ENCODE measurements at places on chromosomes 16 and 17.

GRCh38 chr17:63841350-63842172 is 924 bp downstream of the SMARCD2 start:
- no peak for DNase-seq

- no peak for DNase-seq
These were observed 48.0 kb upstream of the ZFHX3 start for GRCh38 chr16:73095885-73096421.

DNA sequence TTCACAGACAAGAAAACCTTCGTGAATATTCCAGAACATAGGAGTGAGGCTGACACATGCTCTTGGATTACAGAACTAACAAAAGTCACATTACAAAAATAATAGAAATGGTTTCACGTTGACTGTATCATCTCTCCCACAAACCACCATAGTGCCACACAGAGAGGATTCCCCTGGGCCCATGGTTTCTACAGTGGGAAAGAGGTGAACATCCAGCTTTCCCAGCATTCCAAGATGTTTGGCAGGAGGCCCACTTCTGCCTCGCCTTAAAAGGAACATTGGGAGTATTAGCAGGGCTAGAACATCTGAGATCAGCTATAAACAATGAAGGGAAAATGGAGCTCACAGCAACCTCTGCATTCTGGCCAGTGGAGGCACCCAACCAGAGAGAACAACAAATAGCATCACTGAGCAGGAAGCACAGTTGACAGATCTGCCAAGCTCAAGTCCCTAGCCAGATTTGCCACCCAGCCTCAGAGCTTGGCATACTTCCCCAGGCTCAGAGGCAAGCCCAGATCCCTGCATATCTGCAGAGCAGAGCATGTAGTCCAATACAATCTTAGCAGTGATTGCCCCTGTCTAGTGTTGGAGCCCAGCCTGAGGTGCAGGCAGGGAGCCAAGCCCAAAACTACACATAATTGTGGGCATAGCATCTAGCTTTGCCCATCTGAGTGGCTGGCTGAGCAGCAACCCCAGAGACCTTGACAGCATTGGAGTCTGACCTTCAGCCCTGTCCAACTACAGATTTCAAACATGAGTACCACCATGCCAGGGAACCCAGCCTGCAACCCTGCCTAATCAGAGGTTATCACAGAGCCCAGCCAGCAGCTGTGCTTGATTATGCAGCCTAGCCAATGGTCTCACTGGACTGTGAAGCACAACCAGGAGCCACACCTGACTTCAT is 260.4 kb downstream of the CEP112 start:
- DNase-seq, result no peak

DNA sequence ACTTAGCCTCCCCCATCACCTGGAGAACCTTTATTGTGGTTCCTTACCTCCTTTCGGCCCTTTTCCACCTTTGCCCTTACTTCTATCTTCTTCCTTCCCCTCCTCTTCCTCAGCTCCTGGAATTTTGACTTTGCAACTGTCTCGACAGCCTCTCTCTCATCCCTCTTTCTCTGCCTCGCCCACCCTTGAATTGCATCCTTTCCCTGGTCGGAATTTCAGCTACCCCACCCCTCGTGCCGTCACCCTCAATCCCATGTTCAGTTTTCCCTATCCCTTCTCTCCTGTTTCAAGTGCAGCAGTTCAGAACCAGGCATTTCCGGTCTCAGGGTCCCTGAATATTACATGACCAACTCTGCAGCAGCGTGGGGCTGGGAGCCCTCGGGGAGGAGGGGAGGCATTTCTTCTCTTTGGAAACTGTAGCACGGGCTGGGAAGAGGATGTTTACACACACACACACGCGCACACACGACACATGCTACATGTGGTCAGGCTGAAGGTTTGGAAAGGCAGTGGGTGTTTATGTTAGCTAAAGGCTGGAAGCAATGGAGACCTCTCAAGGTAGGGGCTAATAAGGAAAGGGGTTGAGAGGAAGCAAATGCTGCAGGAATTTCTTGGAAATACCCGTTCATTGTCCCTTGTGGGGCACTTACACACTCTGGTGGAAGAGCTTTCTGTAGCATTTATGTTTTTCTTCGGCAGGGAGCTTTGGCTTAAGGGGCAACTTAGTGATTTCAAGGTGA is 971 bp downstream of the MINK1 start:
- DNase-seq, result no peak

DNA sequence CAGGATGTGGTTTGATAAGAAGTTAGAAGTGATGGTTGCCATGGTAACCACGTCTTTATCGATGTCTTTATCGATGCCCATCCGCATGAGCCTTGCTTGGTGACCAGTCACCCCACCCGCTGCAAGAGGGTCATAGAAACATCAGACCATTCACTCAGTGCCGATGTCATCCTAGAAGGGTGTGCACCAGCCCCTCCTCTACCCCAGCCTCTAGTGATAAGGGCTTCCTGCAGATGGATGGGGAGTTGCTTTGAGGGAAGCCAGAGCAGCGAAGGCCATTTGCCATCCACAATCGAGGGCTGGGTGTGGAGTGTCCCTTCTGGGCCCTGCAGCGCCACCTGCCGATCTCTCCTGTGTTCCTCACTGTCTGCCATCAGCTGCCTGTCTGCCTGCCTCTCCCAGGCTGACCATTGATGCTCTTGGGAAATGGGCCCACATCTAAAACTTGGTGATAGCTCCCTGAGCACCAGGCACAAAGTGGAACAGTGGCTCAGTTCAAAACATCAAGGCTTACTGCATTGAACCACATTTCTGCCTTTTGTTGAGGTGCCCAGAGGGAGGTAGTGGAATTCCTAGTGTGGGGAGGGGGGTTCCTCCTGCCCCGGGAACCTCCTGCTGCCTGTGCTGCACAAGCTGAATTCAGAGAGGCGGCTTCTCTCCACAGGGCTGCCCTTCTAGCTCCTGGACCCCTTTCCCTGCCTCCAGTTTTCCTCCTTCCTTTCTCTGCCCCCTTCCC is 8.9 kb downstream of the CALB2 start:
- peak; percentile 40 for DNase-seq

- no peak for DNase-seq
These were observed 8.2 kb downstream of the CIITA start for GRCh38 chr16:10885246-10885645.

DNA sequence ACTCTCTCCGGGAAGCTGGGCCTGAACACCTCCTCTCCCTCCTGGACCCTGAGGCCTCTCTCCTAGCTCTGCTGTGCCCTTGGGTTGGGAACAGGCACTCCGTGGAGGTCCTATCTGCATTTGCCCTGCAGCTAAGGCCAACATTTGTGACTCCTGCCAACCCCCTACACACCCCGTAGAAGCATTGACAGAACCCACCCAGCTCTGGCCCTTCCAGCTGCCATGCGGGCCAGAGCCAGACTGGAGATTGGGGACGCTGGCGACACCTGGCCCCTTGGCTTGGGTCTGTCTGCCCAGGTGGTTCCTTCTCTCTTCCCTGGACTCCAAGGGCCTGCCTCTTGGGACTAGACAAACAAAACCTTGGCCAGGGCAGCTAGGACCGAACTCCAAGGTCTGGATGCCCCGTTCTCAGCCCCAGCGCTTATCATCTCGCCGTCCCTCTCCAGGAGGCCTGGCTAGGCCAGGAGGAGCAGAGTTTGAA is 644 bp upstream of the RHBDF2 start:
- no peak for DNase-seq

- no peak for DNase-seq
These were observed 15.5 kb downstream of the HIC1 start for GRCh38 chr17:2070241-2071023.

DNA sequence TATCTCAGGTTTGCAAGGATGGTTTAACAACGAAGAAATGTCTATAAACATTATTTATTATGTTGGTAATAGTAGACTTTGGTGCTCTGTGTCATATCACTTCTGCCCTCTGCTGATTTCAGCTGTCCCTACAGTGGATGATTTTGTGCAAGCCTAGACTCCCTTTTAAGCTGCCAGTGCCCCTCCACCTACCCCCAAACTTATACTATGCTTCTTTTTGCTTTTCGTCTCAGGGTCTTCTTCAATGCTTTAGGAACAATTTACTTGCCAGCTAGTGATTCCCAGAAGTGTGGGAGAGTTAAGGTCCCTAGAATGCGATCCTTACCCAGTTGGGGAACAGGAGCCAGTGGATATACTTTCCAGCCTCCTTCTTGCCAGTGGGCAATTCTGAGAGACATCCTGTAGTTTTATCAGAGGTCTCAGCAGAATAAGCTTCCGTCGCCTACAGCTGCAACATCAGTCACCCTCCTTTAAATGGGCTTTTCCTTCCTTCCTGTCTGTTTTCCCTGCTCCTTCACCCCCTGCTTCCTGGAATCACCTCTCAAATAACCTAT is 4.1 kb downstream of the ICAM2 start:
- no peak for DNase-seq

GRCh38 chr17:57636985-57637665 is 108.0 kb downstream of the CCDC182 start:
- DNase-seq, result no peak

DNA sequence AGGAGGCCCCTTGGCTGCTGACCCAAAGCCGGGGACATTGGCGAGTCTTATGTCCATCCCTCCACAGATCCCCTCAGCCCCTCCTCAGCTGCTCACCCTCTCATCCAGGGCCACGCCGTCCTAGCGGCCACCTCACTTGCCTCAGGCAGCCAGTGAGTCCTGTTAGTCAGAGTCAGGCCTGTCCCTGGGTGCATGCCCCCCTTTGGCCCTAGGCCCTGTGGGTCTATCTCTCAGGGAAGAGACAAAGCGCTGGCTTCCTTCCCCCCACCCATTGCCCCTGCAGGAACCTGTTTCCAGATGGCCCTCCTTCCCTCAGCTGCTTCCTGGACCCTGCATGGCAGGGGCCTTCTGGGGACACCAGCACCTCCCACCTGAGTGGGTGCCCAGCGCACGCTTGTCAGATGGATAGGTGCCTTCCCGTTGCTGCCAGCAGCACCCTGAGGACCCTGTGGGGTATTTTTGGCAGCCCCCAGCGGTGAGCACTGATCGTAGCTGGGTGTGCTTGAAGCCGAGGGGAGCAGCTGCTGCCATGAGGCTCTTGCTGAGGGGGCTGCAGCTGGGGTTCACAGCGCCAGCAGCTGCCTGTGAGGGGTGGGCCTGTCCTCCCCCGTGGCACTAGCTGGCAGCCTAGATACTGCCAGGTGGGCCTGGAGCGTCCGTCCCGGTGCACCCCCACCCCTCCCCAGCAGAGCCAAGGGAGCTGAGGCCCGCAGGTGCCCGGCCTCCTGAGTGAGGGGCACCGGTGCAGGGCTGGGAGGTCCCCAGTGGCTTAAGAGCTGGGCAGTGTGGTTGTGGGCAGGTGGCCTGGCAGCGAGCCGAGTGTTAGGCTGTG is 8.4 kb downstream of the DBNDD1 start:
- DNase-seq, result no peak

GRCh38 chr16:81610144-81610842 is 165.7 kb downstream of the CMIP start:
- DNase-seq, result no peak

DNA sequence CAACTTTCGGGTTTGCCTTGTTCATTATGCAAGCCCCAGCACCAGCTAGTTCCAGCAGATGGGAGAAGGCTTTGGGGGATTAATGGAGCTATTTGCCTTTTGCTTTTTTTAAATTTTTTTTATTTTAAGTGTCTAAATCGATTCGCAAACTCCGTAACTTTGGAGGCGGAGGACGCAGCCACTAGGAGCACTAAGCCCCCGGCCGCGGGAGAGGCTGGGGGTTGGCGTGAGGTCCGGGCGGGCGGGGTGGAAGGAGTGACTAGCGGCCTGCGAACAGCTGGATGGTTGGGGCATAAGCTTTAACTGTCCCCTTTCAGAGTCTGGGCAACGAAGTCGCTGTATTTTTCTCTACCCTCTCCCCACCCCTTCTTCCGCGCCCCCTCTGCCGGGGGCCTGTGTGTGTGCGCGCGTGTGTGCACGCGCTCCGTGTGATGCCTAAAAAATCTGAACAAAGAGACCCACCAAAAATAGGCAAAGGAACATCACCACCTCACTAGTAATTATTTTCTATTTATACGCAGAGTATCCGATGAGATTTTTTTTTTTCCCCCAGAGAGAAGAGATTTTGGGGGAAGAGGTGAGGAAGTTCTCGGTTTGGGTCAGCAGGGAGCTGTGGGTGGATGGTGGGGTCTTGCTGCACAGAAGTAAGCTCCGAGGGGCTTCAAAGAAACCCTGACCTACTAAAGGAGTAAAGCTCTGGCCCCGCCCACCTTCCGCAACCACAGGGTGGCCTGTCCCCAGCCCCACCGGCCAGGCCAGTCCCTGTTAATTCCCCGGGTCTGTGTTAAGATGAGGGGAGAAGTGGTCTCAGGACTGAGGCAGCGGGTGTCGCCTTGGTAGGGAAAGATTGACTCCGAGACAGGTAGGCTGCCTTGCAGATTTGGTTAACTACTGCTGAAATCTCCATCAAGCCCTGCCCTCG is 2.3 kb downstream of the SHISA9 start:
- no peak for DNase-seq

DNA sequence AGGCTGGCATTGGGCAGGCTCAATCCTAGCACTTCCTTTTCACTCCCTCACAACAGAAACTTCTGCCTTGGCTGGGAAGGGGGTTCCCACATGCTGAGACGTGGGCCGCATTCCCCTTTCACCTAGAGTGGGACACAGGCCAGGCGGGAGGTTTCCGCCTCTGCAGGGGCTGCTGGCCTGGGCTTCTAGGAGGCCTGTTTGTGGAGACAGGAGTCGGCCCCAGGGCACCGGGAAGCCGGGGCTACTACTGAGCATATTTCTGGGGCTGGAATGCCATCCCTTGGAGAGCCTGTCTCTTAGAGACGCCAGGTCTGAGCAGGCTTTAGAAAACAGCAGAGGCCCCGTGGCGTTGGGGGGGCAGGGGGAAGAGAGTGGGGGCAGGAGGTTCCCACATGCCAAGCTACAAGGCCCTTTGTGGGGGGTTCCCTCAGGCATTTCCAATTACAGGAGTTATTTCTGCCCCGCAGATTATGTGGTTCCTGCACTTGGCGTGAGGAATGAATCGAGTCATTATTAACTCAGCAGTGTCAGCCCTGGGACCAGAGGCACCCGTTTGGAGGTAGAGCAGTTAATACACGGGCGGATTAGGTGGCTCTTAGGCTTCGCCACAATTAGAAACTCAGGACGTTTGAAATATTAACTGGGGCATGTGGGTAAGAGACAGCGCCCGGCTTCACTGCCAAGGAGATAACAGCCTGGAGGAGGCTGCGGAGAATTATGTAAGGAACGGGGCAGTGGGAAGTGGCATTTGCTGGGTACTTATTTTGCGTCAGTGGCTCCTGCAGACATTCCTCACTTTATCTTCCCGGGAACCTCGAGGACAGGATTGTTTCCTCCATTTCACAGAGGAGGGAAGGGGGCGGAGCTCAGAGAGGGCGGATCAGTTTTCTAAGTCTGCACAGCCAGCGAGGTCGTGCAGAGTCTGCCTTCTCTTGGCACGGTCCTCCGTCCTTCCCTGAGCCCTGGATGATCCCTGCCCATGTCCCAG is 162.5 kb downstream of the MAF start:
- no peak for DNase-seq

- DNase-seq, result no peak
These were observed 239.7 kb downstream of the XYLT1 start for GRCh38 chr16:17230932-17231581.

DNA sequence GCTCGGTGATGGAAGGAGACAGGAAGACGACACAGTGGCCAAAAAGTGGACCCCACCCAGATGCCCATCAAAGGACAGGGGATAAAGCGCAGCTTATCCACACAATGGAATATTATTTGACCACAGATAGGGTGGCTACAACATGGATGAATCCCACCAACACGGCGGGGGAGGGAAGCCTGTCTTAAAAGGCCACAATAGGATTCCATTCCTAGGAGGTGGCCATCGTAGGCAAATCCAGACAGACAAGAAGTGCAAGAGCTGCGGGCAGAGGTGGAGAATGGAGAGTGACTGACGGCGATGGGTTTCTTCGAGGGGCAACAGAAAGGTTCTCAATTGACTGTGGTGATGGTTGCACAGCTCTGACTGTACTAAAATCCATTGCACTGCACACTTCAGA is 16.0 kb downstream of the SLC38A8 start:
- DNase-seq, result no peak

GRCh38 chr16:29876217-29876593 is 13.2 kb upstream of the CDIPT start:
- DNase-seq, result no peak

All from progenitor cell of endocrine pancreas (in vitro differentiated cells).